ENCODE measurements at places on chromosomes 12 and 14.

- no peak overlapping the region for H3K4me3 ChIP-seq
- peaks cover 4% of the 10 kb centered on the region for H3K36me3 ChIP-seq
- DNase-seq = no peak
- H3K27me3 ChIP-seq = no peaks in the 10 kb centered on the region
- H3K27ac ChIP-seq = no peak overlapping the region
- no peaks in the 10 kb centered on the region for H3K4me1 ChIP-seq
Observed at GRCh38 chr14:88130057-88130432, 125.1 kb downstream of the GPR65 start.

GRCh38 chr12:74043343-74043742, 494.3 kb upstream of the ATXN7L3B start:
- H3K27ac ChIP-seq = peak overlapping the region; percentile 46
- peaks cover 10% of the 10 kb centered on the region for H3K4me1 ChIP-seq
- H3K36me3 ChIP-seq = peaks cover 7% of the 10 kb centered on the region
- no peaks in the 10 kb centered on the region for H3K27me3 ChIP-seq
- DNase-seq = peak; percentile 90

GRCh38 chr12:90024262-90024661, 315.6 kb upstream of the ATP2B1 start:
- H3K27me3 ChIP-seq = no peaks in the 10 kb centered on the region
- no peak overlapping the region for H3K4me3 ChIP-seq
- H3K27ac ChIP-seq = no peak overlapping the region
- peak; percentile 27 for DNase-seq

- no peak for DNase-seq
- H3K36me3 ChIP-seq = peaks cover 23% of the 10 kb centered on the region
- H3K4me3 ChIP-seq = peak overlapping the region; percentile 90
- H3K4me1 ChIP-seq = peaks cover 34% of the 10 kb centered on the region
- H3K27ac ChIP-seq = peak overlapping the region; percentile 94
Observed at GRCh38 chr12:112420740-112421139, 2.0 kb downstream of the PTPN11 start.

DNA sequence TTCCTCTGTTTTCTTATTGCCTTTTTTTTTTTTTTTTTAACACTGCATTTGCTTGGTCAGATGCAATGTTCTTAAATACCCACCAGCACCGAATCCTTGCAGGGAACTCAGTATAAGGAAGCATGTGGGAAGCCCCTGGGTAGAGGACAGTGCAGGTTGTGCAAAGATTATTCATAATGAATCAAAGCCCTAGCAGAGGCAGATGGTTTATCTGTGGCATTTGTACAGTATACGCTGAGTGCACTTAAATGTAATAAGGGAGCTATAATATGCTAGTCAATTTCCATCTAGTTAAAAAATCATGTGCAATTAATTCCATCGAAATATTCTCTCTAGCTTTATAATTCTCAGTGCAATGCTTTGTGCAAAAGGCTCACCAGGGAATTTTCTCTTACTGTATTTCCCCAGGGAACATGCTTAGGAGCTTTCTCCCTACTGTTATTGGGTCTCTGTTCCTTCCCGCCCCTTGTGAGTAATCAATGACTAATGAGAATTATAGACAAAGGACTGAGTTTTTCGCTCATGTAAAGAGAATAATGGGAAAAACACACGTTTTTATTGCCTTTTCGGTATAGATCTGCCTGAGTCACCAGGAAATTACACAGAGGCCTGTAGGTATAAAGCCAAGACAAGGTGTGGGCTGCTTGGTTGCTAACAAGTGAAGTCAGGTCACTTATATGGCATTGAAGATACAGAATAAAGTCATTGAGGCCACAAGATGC, 1214.3 kb upstream of the TMEM132C start:
- H3K4me1 ChIP-seq = peaks cover 9% of the 10 kb centered on the region
- peak; percentile 80 for DNase-seq
- H3K36me3 ChIP-seq = no peaks in the 10 kb centered on the region
- H3K4me3 ChIP-seq = no peak overlapping the region

GRCh38 chr12:124527861-124528561, 39.4 kb downstream of the NCOR2 start:
- no peaks in the 10 kb centered on the region for H3K27me3 ChIP-seq
- peaks cover 15% of the 10 kb centered on the region for H3K36me3 ChIP-seq

DNA sequence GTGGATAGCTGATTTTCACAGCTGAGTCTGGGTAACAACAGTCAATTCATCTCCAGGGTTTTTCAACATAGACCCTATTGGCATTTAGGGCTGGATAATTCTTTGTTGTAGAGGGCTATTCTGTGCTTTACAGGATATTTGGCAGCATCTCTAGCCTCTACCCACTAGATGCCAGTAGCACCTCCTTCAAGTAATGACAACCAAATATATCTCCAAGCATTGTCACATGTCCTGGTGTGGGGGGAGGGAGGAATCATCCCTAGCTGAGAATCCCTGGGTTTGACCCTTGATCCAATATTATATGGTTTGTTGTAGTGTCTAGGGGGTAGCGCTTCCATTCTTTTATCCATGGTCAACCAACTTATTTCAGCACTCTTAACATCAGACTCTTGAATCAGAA, 157.2 kb downstream of the ANO4 start:
- peaks cover 7% of the 10 kb centered on the region for H3K4me1 ChIP-seq
- H3K4me3 ChIP-seq = no peak overlapping the region
- no peaks in the 10 kb centered on the region for H3K36me3 ChIP-seq
- H3K27ac ChIP-seq = no peak overlapping the region

DNA sequence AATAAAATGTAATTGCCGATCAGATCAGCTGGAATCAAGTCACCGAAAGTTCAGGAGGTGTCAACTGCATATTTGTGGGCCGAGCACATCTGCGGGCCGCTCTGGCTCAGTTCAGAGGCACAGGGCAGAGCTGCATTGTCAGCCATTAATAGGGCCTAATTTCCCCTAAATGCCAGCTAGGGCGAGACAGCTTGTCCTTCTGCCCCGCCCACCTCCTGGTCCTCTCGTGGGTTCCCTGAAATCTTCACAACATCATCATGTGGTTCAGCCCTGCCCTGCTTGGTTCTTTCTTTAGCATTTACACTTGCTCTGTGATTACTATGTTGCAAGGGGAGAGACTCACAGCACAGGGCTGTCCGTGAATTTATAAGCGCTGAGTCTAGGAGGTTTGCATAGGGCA, 148.9 kb downstream of the CHST11 start:
- no peak for DNase-seq
- peak overlapping the region; percentile 65 for H3K27ac ChIP-seq
- no peak overlapping the region for H3K4me3 ChIP-seq
- H3K36me3 ChIP-seq = peaks cover 5% of the 10 kb centered on the region
- H3K27me3 ChIP-seq = no peaks in the 10 kb centered on the region

- H3K27me3 ChIP-seq = no peaks in the 10 kb centered on the region
- H3K36me3 ChIP-seq = peaks cover 11% of the 10 kb centered on the region
- peak; percentile 95 for DNase-seq
- peak overlapping the region; percentile 88 for H3K27ac ChIP-seq
- peaks cover 39% of the 10 kb centered on the region for H3K4me1 ChIP-seq
Observed at GRCh38 chr12:91778938-91779400, 366.7 kb downstream of the BTG1 start.

DNA sequence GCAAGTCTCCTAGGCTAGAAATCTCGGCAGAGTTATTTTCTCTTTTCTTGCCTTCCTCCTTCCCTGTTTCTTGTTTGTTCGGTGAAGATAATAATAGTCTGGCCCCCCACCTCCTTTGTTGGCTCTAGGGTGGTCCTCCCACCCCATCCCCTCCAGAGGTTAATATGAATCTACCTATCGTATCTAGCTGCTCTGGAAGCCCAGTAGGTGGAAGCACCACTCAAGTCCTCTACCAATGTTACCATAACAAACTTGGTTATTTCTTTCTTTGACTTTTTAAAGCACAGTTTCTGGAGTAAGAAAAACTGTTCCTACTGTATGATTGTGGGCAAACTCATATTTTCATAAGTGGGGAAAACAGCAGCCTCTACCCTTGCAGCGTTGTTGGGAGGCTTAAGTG, 19.7 kb upstream of the GRIP1 start:
- no peaks in the 10 kb centered on the region for H3K36me3 ChIP-seq
- no peak overlapping the region for H3K27ac ChIP-seq
- peaks cover 75% of the 10 kb centered on the region for H3K27me3 ChIP-seq
- DNase-seq = no peak

DNA sequence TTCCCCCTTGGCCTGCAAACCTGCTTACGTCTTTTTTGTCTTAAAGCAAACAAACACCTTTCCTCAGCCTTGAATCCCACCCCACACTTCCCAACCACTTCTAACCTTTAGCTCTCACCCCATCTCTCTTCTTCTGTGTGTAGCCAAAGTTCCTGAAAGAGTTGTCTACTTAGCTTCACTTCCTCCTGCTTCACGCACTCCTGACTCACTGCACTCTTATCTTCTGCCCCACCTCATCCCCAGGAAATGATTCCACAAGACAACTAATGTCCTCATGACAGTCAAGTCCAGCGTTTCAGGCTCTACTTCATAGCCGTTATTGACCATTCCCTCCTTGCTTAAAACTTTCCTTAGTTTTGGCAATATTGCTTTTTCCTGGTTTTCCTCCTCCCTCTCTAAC, 22.4 kb downstream of the EIF2B2 start:
- no peaks in the 10 kb centered on the region for H3K27me3 ChIP-seq
- H3K4me1 ChIP-seq = no peaks in the 10 kb centered on the region

- DNase-seq = no peak
- no peaks in the 10 kb centered on the region for H3K4me1 ChIP-seq
- no peaks in the 10 kb centered on the region for H3K27me3 ChIP-seq
- H3K4me3 ChIP-seq = no peak overlapping the region
- no peaks in the 10 kb centered on the region for H3K36me3 ChIP-seq
- no peak overlapping the region for H3K27ac ChIP-seq
Observed at GRCh38 chr12:111045941-111046340, 125.6 kb upstream of the MYL2 start.

- H3K36me3 ChIP-seq = no peaks in the 10 kb centered on the region
- H3K27me3 ChIP-seq = no peaks in the 10 kb centered on the region
- DNase-seq = peak; percentile 28
- no peak overlapping the region for H3K4me3 ChIP-seq
Observed at GRCh38 chr12:88854260-88854659, 274.0 kb upstream of the KITLG start.

GRCh38 chr12:27083861-27084394, 1.6 kb upstream of the C12orf71 start:
- H3K27me3 ChIP-seq = no peaks in the 10 kb centered on the region
- H3K4me3 ChIP-seq = no peak overlapping the region
- peaks cover 30% of the 10 kb centered on the region for H3K4me1 ChIP-seq
- H3K36me3 ChIP-seq = no peaks in the 10 kb centered on the region
- no peak for DNase-seq

GRCh38 chr14:22510527-22511110, 78.4 kb downstream of the DAD1 start:
- no peak for DNase-seq
- no peak overlapping the region for H3K4me3 ChIP-seq
- no peaks in the 10 kb centered on the region for H3K27me3 ChIP-seq
- no peaks in the 10 kb centered on the region for H3K4me1 ChIP-seq

All from MCF 10A (cell line).